IMR-90 (cell line): ENCODE measurements at places on chromosomes 1 and 21. TPM values are rescaled to one million over a fixed set of nuclear protein-coding genes. Genes with fewer than 3 reads are reported as not detected.

Gene C1orf94
- not detected in 2 replicates for polyA plus RNA-seq

Gene ESRRG
- 0.16 and 0.17 TPM in 2 replicates for polyA plus RNA-seq

Gene SV2A
- 18.1 and 19.6 TPM in 2 replicates for polyA plus RNA-seq

Gene FAM78B
- polyA plus RNA-seq, result 0.12 and 0.16 TPM in 2 replicates

Gene TMEM82
- polyA plus RNA-seq, result not detected in 2 replicates

Gene CHAF1B
- 6.3 and 6.4 TPM in 2 replicates for polyA plus RNA-seq

Gene NPHP4
- polyA plus RNA-seq, result 5.5 and 5.8 TPM in 2 replicates

Gene EFNA3
- polyA plus RNA-seq, result 1.6 TPM in 2 replicates

Gene FBLIM1
- 140 and 159 TPM in 2 replicates for polyA plus RNA-seq

Gene CADM3
- not detected in 2 replicates for polyA plus RNA-seq

Gene ERICH3
- polyA plus RNA-seq, result not detected in 2 replicates

Gene IFNLR1
- polyA plus RNA-seq, result not detected in 2 replicates

Gene NR1I3
- not detected in 2 replicates for polyA plus RNA-seq

Gene BTBD19
- polyA plus RNA-seq, result 16.0 and 17.2 TPM in 2 replicates

DNA sequence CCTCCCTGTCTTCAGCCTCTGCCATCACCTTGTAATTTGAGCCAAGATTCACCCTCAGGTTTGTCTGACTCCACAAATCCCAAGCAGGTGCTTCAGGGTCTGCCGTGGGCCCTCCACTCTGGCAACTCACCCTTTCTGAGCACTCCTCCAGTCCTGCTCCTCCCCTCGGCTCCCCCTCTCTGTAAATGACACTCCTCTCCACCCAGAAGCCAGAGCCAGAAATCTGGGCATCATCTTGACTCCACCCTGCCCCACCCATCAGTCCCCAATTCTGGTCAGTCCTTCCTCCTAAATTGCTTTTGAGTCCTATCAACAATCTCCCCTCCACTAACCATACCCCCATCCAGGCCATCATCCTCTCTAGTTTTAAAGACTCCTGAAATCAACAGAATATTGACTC lies 40.5 kb downstream of the RCSD1 start:
- DNase-seq, result no peak

- peak; percentile 62 for DNase-seq
These were observed 759 bp downstream of the AMPD2 start for GRCh38 chr1:109620401-109620791.

DNA sequence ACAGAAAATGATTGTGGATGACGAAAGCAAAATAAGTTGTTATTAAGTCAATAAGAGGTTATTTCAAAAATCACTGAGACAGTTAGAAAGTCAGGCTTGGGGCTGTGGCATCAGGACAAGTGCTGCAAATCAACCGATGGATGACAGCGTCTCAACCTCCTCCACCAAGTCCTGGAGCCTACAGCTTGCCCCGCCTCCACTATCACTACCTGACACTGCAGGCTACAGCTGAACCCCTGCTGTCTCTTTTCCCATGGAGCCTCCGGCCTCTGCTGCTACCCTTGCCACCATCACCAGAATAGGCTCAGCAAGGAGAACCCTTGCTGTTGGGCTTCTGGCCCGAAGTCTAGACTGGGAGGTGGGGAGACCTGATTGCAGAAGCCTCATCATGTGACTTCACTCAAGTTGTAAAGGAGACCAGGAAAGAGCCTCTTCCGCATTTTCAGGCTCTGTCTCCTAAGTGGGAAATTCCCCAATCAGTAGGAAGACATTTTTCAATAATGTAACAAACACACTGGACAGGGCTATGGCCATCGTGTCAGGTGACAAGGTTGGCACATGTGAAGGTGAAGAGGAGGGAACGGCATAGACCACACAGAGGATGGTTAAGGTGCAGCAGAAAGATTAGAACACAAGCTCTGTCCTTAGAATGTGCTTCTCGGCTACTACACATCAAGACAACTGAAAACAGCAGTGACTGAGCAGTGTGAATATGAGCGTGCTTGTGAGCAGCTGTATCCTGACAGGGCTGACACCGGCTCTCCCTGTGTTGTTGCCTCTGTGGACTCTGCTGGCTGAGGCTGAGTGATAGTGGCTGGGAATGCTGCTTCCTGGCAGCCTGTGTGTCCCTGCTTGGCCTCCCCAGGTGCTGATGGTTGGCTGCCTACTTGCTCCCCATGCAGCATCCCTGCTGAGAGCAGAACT lies 660.7 kb downstream of the PTPRU start:
- no peak for DNase-seq

GRCh38 chr1:89130716-89131115 lies 4.8 kb upstream of the GBP2 start:
- DNase-seq, result no peak

DNA sequence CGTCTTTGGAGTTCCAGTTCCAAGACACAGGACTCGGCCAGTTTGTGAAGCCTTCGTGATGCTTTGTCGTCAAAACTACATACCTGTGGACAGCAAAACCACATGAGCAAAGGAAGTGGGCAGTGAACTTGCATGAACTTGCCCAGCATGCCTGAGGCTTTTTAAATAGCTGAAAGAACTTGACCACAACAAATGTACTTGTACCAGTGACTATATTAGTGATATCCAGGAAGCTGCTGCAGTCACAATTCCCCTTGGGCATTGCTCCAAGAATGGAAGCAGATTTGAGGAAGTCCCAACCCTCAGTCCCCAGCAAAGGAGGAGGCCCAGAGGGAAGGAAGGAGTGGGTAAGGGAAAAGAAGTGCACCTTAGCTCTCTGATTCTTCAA lies 2.6 kb downstream of the FUCA1 start:
- peak; percentile 18 for DNase-seq

GRCh38 chr1:26597629-26598039 lies 68.1 kb downstream of the RPS6KA1 start:
- DNase-seq, result peak; percentile 63

GRCh38 chr1:171590022-171590421 lies 32.0 kb upstream of the MYOCOS start:
- DNase-seq, result peak; percentile 80

DNA sequence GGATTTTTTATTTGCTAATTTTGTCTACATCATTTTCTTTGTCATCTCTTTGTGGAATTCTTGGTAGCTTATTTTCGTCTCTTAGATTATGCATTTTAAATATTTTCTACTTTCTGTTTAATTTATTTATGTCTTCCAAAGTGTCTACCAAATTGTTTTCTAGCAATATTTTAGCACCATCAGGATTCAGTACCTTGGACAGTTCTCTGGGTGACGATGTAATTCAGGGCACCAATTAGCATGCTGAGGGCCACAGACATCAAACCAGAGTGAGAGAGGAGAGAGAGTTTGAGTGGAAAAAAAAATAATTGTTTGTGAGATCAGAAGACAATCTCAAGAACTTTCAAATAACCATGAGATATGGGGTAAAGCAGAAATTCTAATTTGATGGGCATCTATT lies 169.8 kb upstream of the CXADR start:
- peak; percentile 13 for DNase-seq

- peak; percentile 56 for DNase-seq
These were observed 14.5 kb upstream of the RNF187 start for GRCh38 chr1:228472655-228473054.

DNA sequence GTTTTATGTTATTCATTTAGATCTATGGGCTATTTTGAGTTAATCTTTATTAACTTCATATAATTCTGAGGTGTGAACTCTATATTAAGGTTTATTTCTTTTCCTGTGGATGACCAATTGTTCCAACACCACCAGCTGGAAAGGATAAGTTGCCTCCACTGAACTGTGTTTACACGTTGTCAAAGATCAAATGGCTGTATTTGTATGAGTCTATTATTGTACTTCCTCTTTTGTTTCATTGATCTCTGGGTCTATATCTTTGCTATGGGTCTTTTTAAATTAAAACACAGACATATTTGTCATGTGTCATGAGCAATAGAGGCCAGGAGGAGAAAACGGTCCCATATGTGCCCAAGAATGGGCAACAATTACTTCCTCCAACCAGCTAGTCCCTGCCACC lies 5.2 kb upstream of the MAB21L3 start:
- no peak for DNase-seq

DNA sequence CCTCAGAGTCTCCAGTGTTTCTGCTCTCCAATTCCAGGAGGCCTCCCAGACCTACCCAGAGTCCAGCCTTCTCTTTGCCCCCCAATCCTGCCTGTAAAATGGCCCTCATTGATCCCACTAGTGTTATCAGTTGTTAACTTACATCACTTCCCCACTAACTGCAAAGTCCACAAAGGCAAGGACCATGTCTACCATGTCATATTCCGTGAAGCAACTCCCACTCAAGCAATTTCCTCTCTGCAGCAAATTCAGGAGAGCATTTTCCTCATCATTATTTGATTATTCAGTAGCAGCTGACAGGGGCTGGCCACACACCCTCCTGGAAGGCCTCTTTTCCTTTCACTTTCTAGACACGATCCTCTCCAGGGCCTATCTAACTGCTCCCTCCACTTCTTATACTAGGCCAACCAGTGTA lies 153.5 kb downstream of the RERE start:
- DNase-seq, result peak; percentile 56

- DNase-seq, result no peak
These were observed 135.5 kb downstream of the TNFSF18 start for GRCh38 chr1:172915271-172915670.

DNA sequence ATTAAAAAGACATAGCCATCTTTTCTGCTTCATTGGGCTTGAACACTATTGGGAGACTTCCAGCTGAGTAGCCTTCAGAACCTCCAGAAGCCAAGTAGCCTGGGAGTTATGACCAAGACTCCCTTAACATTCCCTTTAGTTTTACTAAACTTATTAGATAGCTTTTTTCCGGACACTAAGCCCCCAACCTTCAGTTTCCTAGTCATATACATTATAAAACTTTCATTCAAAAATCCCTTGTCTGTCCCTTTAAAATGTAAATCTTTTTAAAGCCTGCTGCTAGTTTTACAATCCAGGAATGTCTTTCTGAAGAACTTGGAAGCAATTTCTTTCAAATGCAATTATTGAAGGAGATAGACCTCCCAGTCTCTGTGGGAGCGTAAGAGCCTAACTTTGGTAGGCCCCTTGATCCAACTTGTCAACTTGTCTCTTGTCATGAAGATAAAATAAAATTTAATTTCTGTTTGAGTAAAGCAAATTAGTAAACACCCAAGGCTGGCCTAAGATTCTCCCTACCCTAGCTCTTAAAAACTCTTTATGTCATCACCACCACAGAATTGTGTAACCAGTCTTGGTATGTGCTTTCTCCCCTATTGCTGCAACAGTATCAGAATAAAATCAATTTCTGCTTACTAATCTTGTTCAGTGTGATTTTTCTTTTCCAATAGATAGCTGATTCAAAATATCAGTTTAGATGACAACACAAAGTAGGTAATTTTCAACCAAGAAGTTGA lies 796.2 kb downstream of the PLA2G4A start:
- DNase-seq, result peak; percentile 44

GRCh38 chr1:222161676-222162075 lies 386.2 kb downstream of the HHIPL2 start:
- peak; percentile 21 for DNase-seq

DNA sequence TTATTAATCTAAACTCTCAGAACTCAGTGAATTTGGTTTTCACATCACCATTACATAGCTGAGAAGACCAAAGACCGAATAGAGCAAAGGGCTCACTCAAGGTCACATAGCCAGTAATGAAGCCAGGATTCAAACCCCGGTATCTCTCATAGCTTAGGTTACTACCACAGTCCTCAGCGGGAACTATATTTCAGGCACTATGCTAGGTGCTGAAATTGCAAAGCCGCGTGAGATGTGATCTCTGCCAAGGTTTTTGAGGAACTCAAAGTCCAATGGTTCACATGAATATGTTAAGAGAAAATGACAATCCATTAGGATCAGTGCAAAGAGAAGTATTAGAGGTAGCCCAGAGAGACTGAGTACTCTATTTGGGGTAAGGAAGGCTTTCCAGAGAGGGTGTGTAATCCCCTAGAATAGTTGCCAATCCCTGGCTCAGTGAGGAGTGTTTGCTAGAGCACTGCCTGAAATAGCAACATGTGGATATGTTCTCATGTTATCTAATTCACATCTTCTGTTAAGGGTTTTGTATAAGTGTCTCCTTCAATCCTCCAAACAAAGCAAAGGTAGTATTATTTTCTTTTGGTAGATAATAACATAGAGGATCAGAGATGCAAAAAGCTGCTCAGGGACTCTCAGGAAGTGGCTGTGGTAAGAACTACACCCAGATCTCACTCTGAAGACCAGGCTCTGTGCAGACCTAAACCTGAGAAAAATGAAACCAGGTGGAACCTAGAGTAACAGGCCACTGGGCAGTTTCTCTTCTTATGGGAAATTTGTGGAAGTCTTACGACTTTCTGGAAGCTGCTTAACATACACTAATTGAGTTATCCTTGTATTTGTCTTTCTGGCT lies 93.1 kb upstream of the C8B start:
- DNase-seq, result no peak

GRCh38 chr1:39321979-39322378 lies 117.5 kb downstream of the MACF1 start:
- DNase-seq, result no peak

GRCh38 chr1:32337855-32338636 lies 2.0 kb upstream of the MARCKSL1 start:
- peak; percentile 31 for DNase-seq

GRCh38 chr21:46220275-46220810 lies 8.2 kb downstream of the LSS start:
- no peak for DNase-seq

DNA sequence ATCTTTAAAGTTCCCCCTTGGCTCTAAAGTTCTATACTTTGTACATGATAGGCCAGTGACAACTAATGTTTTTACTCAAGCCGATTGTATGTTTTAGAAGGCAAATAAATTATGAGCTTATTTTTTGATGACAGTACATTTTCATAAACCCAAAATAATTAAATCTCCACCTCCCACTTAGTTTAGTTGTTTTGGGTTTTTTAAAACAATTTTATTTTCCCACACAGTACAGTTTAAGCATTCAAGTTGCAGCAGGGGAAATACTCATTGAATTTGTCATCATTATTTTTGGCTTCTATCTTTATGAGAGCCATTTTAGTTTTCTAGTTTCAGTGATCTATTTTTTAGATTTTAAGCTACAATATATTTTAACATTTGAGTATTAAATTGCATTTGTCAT lies 93.6 kb downstream of the OLFML2B start:
- peak; percentile 50 for DNase-seq

DNA sequence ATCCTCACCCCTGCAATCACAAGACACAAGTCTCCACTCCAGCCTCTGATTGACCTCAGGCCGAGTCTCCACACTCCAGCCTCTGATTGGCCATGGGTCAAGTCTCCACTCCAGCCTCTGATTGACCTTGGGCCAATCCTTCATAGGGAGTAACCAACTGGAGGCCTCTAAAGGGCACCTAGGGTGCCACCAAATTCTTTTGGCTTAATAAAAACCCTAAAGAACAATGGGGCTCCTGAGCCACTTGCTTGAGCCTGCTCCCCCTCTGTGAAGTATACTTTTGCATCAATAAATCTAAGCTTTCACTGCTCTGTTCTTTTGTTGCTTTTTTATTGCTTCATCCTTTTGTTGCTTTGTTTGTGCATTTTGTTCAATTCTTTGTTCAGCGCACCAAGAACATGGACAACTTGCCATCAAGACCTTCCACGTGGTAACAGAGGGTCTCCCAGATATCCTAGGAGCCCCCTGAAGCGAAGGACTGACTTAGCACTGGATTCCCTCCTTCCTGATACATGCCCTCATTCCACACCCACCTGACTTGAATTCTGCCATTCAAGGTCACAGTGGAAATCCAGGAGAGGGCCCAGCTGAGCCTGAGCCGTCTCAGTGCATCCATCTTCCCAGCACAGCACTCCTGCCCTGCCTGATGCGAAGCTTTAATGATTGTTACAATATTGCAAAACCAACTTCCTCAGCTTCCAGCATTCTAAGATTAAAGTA lies 152.9 kb downstream of the NPHP4 start:
- no peak for DNase-seq

- peak; percentile 81 for DNase-seq
These were observed 59.3 kb upstream of the NTPCR start for GRCh38 chr1:232891071-232891470.
